ENCODE measurements at places on chromosomes 1 and 21.
A peak's percentile ranks its signal among the peaks of the same experiment; 100 is the strongest.

- no peak for DNase-seq
These were observed 49.0 kb upstream of the MAB21L3 start for GRCh38 chr1:116062201-116062600.

- peak; percentile 36 for DNase-seq
These were observed 13.6 kb upstream of the FAM110D start for GRCh38 chr1:26145041-26145959.

DNA sequence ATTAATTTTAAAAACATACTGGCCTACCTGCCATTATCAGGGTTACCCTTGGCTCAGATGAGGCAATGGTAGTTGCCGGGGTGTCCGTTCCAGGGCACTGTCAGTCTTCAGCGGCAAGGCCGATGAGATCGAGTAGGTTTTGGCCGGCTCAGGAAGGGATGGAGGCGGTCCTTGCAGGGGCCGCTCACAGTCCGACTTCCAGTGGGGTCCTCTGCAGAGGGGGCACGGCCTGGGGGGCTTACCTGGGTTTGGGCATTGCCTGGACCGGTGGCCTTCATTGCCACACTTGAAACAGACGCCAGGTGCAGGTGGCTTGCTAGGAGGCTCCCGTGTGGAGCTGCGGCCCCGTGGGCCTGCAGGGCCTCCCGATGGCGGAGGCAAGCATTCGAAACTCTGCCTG, 2.5 kb downstream of the ERVH48-1 start:
- DNase-seq = no peak

DNA sequence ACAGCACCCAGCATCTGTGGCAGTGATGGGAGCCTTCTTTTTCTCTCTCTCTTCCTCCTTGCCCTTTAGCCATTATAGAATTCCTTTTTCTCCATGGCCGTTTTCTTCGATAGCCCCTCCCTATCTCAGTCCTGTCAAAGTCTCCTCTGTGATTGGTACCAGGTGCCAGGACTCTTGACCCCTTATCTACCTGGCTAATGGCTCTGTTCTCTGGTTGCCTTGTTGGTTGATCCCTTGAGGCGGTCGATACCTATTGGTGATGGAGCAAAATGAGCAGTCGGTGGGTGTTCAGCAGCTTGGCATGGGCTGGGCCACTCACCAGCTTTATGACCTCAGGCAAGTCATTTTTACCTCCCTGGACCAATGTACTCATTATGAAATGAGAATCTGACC, 2.0 kb downstream of the ATF3 start:
- no peak for DNase-seq

All from fibroblast of skin of left quadriceps (primary cell).